ENCODE measurements at places on chromosomes 12 and 14.

- no peak for DNase-seq
These were observed 13.4 kb downstream of the TNFAIP2 start for GRCh38 chr14:103136388-103137271.

DNA sequence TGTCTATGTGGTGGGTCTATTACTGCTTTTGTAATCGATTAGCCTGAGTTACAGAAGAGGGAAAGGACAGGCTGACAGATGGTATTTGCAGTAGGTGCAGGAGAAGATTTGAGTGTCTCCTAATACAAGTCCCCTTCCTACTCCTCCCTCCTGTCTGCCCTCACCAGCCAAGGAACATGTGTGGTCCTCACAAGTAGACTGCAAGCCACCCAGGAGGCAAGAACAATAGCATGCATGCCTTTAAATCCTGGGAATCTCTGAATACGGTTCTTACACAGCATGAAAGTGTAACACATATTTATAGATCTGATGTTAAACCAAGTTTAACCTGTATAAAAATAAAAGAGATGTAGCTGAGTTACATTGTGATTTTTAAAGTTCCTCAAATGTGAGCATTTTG, 117.0 kb downstream of the PTCSC3 start:
- DNase-seq, result no peak

DNA sequence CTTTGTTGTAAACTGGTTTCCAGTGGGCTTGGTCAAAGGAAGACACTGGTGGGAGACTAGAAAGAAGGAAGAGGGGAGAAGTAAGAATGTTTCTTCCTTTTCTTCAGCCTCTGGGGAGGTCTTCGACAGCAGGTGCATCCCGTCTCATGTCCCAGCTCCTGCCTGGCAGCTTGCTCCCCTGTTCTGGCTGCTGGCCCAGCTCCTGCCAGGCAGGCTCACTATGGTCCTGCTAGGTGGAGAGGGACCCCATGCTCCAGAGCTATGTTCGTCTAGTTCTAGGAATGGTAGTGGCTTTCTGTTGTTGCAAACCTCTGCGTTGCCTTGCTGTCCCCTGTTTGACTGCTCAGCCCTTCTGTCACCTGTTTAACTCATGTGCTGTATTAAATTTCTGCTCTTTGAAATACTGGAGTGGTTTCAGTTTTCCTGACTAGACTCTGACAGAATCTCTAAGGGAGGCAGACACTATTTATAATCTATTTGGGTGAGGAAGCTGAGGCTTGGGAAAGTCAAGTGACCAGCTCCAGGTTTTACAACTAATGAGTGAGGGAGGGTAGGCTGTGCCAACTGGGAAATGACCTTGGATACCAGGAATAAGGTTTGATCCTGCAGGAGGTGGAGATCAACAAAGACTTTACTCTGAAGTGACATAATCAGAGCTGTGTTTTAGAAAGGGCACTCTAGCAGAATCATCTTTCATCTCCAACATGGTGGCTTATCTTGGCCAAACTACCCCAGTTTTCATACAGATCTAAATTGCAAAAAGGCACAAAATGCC, 94.7 kb upstream of the DDHD1 start:
- DNase-seq, result peak; percentile 31

DNA sequence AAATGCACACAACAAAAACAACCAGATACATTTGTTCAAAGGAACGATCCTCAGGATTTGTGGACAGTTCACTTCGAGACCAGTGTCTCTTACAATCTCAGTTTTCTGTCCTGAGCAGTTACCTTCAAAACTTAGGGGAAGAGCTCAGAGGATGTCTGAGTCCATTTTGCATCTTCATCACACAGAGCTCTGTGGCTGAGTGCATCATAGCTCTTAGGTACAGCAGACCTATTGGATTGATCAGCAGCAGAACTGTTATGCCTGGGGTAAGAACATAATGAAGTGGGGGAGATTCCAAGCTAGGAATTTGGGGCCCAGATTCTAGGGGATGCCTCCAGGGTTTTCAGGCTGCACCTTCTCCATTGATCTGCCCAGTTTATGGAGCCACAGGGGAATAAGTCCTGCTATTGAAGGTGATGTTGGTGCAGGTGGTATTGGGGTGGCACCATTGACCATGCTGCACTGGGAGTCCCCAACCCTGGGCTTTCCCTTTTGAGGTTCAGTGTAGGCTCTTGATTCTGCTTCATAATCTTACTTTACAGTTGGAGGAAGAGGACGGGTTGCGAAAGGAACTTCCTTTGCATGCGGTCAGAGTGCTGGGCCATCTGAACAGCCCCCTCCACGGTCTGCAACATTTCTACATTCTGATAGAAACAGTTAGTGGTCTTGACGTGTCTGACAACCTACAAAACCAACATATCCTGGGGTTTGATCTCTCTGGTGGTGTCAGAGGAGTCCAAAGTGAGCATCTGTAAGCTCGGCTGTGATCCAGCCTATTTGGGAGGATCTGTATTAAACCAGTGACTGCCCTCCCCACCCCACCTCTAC, 112.8 kb downstream of the CHST11 start:
- no peak for DNase-seq

- DNase-seq, result no peak
These were observed 54.9 kb upstream of the TMX1 start for GRCh38 chr14:51185180-51185579.

DNA sequence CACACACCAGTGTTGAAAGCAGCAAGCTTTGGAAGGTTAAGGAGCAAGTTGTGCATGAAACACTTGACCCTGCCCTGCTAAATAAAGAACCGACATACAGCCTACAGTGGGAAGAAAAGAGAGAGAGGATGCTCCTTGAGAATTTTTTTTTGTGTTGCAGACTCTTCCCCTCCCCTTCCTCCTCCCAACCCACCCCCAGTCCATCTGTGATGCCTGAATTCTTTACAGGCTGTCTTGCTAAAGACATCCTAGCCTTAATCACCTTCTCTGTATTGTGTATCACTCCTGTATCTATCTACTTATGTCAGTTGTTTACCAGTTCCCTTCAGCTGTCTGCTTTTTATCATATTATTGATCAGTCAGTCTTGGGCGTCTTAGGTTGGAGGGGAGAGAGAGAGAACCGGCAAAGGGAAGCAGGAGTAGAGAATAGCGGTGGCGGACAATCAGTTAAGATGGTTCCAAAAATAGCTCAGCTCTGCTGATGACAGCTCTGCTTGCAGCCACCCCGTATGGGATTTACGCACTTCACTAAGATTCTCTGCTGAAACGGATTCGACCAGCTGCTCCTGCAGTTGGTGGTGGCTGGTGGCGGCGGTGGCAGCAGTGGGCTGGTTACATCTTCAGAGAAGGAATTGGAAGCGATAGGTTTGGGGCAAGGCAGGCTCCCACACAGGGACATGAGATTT, 664.7 kb downstream of the NRXN3 start:
- DNase-seq, result peak; percentile 97

GRCh38 chr12:115700896-115701465, 576.5 kb downstream of the MED13L start:
- no peak for DNase-seq

DNA sequence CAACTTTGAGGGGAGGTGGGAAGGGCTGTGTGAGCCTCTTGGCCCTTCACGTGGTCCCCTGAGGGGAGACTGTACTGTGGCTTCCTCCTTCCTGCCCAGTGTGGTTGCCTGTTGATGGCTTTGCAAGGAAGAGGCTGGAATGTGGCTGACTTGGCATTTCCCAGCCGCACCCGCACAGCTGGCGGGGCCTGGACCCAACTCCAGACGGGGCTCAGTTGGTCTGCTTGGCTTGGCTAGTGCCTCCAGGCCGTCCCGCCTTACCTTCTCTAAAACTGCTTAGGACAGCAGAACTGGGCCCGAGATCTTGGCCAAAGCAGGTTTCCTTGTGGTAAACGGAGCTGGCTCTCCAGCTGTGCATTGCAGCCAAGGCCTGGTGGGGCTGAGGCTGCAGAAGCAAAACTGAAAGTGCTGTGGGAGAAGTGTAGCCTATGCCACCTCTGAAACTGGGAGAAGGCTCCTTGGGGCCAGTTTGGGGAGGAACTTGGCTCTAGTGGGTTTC, 139.5 kb downstream of the SMOC1 start:
- DNase-seq, result no peak

DNA sequence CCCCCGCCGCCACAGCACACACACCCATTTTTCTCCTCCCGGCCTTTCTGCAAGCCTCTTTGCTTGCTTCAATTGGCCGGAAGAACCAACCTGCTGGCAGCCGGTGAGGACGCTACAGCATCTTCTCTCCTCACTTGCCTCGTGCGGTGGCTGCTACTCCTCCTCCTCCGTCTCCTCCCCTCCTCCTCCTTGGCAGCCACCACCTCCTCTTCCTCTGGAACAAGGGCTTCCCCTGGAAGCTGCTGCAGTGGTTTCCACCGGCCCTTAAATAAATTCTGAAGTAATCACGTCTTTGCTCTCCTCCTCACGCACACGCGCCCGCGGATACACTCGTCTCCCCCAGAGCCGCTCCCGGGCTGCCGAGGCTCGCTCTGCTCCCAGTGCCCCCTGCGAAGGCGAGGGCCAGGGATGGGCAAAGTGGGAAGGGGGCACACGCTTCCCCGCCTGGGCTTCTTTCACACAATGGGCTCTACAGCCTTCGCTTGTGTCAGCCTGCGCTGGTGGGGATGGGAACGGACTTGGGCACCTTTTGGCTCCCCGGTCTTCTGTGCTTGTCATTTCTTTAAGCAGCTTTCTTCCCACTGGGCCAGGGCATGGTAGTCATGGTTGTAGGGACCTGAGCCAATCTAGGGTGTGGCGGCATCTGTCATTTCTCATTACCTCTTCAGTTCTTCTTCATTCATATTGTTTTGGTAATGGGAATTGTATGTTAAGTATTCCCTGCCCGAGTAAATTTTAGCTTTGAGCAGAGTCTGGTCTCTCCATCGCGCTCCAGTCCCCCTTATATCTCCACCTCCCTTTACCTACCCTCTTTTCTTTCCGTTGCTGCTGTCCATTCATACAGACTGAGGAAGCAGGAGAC, at the start of gene PPFIA2:
PPFIA2 (minus strand) TSS at position 161 of the 862 bp plus-strand sequence.
- peak; percentile 81 for DNase-seq

- no peak for DNase-seq
These were observed 33.2 kb upstream of the KICS2 start for GRCh38 chr12:64255249-64255648.

DNA sequence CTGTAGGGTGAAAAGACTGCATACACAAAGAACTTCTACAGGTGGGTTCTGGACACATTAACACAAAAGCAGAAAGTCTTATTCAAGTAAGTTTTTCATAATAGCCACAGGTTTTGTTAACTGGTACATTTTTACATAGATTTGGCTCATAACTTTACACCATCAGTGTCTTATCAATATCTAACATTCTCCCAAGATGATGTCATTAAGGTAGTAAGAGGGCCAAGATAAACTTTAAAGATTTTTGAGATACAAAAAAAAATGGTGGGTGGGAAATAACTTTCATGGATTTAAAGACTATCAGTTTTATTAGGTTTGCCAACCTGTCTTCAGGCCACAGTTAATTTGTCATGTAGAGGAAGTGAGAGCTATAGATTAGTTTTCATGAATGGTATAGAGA, 1.7 kb downstream of the SUPT16H start:
- DNase-seq, result no peak

GRCh38 chr12:31278424-31278823, 47.5 kb downstream of the SINHCAF start:
- no peak for DNase-seq

GRCh38 chr12:128459067-128459466, 192.1 kb downstream of the TMEM132C start:
- no peak for DNase-seq

GRCh38 chr12:56836800-56837663, 73.9 kb downstream of the HSD17B6 start:
- no peak for DNase-seq

DNA sequence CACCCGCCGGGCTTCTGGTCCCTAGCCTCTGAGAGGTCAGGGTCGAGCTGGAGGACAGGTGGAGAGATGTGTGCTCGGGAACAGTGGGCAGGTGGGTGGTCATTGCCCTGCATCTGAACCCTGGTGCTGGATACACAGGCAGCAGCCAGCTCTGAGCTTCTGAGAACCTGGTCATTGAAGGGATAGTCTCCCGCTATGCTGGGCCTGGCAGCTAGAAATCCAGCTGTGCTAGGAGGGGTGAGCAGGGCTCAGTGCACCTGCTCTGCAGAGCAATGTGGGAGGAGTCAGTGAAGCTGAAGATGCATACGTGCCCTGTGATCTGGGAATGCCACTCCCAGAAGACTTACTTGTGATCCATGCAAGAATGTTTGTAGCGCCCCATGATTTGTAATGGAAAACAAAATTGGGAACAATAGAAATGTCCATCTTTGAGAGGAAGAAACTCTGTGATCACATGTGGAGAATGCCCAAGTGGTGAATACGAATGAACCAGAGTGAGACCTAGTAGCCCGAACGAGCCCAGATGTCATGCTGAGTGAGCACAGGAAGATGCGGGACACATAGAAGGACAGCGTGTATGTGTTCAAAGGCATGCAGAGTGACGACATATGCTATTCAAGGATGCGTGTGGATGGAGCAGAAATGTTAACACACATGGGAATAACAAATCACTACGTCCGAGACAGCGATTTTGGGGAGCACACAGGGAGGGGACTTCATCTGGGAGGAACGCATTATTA, 63.4 kb downstream of the AACS start:
- no peak for DNase-seq

DNA sequence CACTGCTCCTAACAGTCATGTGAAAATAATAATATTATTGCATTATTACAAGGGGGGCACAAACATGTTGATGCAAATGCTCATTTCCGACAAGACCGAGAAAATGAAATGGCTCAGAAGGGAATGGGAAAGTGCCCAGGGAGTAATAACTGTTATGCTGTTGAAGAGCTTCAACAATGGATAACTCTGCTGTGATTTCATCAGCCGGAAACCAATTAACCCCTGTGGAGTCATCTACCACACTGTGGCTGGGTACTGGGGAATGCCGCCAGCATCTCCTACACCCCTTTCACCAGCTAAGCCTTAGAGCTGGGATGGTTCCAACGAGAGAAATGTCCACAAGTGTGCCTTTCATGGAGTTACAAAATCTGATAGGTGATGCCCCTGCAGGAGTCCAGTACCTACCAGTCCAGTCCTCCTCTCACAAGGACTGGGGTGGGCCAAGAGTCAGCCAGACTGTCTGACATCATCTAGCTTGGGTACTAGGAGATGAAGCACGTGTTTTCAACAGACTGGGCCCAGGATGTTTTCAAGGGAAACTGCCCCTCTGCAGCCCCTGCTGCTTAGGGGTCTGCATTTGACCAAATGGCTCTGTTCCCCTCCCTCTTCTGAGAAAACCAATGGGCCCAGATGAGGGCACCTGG, 509.3 kb upstream of the CCDC196 start:
- DNase-seq, result no peak

DNA sequence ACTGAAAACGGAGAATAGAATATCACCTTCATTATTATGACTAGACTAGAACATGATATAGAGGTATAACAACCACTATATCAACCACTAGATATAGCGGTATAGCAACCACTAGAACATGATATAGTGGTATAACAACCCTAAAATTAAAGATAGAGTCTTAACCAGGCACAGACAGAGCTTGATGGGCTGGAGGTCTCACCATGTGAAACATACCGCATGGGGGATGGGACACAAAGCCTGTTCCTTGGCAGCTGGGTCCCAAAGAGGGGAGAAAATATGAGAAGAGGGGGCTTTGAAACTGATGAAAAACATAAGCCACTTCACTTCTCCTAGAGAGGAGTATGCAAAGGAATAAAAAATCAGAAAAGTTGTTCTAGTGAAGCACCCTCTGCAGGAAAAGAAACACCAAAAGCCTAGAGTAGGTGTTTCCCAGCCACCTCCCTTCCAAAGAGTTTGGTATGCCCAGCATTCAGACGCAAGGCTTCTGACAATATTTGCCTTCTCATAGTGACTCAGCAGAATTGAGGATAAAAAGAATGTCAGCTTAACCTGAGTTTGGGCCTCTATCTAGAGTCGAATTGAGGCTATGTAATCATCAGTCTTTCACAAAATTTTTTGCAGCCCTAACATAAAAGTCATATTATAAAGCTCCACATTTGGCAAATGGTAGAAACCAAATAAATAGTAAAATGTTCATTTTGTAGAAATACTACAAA, 316.4 kb downstream of the NOVA1 start:
- no peak for DNase-seq
